ENCODE measurements at places on chromosomes 7 and 10.

DNA sequence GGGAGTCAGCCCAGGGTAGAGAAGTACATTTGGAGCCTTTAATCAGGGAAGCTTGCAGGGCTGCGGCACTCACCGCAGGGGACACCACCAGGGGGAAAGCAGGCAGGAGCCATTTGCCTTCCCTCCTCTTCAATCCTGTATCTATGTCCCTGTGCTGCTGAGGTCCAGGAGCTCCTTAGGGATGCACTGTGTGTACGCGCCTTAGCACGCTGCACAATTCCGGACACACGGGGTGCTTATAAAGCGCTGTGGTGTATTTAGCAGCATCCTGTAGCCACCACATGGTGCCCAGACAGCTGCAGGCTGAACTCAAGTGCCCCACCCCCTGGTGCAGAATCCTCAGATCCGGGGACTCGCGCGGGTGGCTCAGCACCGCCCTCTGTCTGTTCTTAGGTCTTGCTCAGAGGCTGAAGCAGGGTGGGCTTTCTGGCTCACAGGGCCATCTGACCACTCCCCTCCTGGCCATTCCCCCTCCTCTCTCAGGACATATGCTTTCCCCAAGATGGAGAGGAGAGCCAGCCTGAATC is 421.4 kb downstream of the SDK1 start:
- DNase-seq = no peak

DNA sequence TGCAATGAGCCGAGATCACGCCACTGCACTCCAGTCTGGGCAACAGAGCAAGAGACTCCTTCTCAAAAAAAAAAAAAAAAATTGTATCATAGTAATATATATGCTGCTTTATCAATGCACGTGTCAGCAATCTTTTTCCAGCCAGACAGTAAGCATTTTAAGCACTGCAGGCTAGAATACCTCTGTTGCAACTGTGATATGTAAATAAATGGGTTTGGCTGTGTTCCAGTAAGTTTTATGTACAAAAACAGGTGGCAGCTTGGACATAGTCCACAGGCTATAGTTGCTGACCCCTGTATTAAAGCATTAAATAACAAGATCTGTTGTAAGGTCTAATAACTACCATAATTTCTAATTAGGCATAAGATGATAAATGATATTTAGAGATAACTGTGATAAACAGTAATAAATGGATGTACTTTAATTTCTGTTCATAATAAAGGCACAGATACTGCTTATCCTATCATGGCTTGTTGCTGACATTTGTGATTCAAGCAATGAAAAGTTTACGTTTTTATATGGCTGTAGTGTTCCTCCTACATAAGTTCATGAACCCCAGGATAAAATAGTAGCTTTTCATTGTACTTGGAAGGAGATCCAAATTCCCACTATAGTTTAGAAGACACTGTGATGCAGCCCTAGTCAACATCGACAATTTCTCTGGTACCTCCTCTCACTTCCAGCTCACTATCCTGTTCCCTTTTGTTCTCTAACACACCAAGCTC is 161.4 kb downstream of the ELMO1 start:
- no peak for DNase-seq

GRCh38 chr7:46707973-46708372 is 786.9 kb upstream of the IGFBP3 start:
- no peak for DNase-seq

DNA sequence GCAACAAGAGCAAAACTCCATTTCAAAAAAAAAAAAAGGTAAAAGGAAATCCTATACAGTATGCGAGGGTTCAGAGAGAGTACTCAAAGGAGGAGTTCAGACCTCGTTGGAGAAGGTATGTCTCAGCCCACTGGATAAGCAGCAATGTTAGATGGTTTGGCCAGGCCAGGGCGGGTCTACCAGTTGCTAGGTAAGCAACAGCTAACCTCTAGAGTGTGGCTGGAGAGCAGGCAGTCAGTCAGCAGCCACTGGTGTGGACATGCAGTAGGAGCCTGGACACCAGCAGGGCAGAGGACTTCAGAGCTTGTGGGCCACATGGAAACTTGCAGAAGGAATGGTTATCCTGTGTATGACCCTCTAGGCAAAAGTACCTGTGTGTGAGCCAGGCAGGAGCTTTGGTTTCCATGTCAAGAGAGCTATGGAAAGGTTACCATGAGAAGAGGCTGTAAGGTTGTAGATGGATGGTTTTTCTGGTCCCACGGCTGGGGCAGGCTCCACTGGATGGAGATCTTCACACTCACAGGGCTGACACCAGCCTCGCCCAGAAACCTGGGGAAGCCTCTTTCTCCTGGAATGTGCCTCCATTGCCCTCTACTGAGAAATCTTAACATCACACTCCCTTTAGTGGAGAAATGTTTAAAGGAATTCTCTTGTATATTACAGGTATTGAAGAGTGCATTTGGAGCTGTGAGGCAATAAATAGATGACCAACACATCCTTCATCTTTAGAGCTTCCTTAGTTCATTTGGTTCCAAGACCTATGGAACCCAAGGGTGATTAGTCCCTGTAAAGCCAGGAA is 63.6 kb downstream of the CCDC186 start:
- DNase-seq = no peak

DNA sequence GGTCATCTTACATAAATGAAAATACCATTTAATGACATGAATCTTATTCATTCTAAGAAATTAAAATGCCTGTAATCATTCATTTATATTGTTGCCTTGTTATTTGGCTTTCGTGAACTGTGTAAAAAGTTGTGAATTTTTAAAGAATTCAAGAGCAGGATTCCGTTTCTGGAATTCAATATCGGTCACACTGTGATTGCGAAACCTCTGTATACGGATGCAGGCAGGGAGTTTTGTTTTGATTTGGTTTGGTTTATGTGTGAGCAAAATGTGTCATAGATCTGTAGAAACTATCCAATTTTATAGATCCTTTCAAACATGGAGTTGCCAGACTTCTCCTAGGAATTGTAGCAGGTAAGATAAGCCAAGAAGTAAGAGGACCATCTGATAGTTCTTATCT is 441.4 kb downstream of the DPP6 start:
- DNase-seq = no peak

DNA sequence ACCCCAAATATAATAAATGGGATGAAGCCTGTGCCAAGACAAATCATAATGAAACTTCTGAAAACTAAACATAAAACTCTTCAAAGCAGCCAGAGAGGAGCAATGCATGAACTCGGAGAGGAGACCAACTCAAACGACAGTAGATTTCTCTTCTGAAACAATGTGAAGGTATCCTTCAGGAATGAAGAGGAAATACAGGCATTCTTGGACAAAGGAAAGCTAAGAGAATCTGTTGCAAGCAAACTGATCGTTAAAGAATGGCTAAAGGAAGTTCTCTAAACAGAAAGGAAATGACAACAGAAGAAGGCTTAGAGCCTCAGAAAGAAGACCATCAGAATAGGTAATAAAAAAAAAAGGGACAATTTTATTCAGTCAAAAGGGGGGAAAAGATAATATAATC is 6.6 kb downstream of the GNA12 start:
- no peak for DNase-seq

DNA sequence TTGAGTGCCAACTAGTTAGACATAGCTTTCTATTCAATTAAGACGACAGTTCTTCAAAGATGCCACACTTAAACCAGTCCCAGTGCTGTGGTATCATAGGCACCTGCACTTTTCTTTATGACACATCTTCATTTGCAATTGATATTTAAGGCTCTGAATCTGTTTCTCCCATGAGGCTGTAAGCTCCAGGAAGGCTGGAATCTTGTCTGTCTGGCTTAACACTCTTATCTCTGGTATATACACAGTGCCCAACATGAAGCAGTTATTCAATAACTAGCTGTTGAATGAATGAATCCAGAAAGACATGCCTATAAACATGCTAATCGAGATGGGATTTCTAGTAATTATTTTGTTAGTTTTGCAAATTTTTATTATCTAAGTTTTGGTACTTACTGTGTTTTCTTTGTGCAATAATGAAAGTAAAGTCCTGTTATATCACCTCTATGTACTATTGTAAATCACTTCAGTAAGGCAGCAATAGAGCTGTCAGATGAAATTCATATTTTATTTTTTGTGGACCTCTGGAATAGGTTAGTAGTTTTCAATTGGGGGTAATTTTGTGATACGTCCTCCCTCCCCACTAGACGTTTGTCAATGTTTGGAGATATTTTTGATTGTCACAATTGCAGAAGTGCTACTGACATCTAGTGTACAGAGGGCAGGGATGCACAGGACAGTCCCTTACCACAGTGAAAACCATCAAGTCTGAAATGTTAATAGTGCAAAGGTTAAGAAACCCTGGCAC is 51.3 kb upstream of the STEAP4 start:
- no peak for DNase-seq

DNA sequence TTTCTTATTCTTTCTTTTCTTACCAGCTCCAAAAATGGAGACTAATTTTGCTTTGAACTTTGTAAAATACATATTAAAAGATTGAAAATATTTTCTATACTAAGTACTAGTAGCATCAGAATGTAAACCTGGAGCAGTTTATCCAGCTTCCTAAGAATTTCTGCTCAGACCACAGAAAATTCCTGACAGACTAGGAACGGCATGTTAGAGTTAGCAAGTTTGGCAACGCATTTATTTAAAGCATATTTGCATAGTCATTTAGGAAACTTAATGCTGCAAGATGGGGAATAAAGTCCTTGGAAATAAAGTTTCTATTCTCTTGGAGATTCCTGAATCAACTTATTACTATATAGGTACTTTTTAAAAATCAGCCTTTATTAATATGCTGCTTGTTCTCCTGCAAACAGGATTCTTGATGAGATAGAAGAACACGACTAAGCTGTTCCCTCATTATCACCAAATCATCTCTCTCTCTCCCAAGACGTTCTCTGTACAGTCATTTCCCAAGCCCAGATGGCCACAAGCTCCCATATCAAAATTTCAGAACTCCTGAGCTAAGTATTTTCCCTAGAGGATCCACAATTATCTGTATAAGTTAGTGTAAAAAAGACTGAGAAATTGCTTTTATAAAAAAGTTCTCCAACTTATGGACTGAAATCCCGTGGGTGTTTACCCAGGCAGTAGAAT is 305.8 kb upstream of the NEBL start:
- DNase-seq = no peak

DNA sequence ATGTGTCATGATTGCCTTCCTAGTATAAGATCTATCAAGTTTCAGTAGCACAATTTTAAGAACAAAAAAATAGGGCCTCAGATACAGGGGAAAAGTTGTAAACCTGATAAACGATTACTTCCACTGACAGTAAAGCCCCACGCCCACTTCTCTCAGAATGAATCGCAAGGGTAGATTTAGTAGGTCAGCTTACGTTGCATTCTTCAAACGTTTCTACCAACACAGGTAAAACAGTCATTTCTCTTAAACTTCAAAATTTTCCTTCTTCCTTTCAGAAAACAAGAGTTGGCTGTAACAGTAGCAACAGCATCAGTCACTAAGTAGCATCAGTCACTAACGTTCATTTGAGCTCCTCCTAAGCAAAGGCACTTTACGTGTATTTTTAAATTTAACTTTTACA is 221.5 kb downstream of the ADAM12 start:
- no peak for DNase-seq

DNA sequence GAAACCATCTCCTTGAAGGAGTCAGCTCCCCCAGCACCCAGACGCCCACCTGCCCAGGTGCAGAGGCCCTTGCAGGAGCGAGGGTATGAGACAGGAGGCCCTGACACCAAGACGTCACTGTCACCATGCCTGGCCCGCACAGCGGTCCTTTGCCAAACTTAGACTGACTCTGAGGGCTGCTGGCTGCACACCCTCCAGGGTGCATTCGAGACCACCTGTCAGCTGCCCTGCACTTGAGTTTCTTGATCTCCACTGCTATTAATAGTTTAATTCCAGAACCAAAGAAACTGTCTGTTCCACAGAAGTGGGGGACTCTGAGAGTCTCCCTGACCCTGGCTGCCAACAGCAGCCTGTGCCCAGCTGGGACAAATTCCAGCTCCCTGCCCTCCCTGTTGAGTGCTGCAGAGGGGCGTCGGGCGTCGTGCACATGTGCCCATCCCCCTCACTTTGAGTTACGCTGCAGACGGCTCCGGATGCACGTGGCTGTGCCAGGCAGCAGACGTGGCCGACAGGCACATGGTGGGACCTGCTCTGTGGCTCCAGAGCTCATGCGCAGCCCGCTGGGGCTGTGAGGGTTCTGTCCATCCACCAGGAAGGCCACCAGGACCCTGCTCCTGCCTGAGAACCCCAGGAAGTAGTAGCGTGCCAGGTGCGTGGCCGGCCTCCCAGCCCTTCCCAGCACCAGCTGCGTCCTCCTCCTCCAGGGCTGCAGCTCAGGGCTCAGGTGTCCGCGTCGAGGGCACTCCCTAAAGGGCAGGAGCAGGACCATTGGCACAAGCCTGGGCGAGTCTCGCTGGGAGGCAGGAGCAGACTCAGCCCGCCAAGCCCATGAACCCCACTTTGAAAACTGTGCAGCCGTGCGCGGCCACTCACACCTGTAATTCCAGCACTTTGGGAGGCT is 24.8 kb downstream of the ELFN1 start:
- no peak for DNase-seq

DNA sequence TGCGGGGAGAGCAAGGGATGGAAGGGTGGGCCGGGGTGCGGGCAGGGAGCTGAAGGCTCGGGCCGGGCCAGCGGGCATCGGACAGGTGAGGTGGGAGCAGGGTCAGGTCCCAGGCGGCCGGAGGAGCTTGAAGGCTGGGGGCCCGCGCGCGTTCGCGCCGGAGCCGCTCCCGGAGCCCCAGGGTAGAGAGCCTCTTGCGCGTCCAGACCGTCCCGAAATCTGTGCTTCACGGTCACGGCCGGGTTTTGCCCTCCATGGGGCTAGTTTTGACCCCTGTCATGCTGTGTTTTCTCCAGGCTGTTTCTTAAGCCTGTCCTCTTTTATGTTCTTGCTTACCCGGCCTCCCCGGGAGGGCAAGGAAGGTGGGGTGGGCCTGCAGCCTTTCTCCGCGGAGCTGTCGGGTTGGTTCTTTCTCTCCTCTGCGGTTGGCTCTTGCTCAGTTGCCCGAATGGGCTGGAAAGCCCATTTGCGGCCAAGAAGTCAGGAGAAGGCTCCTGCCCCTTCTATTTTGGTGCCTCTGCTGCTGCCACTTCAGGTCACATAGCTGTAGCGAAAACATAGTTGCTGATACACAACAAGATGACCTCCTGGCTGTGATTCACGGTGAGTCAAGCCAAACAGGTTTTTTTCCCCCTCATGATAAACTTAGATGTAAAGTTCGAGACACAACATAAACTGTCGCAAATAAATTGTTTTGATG is 650 bp downstream of the UBE2D1 start:
- DNase-seq = no peak

GRCh38 chr10:58409956-58410610 is 24.9 kb downstream of the TFAM start:
- no peak for DNase-seq

DNA sequence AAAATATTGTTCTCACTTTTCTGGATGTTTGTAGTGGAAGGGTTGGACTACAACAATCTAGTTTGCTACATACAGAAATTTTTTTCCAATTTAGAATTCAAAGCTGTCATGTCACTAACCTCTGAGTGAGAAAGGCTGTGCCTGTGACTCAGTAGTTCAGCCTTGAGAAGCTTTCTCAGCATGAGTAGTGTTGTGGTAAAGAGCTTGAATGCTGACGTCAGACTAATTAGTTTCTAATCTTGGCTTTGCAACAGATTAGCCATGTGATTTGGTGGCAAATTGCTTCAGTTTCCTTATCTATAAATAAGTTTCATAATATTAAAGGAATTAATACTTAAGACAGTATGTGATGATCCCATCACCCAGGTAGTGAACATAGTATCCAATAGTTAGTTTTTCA is 83.8 kb downstream of the ABCA13 start:
- no peak for DNase-seq

- DNase-seq = no peak
Observed at GRCh38 chr7:123131140-123131539, 68.6 kb downstream of the SLC13A1 start.

GRCh38 chr7:111561654-111561903 is 713 bp downstream of the IMMP2L start:
- no peak for DNase-seq

All from stimulated activated CD8-positive, alpha-beta memory T cell treated with anti-CD3 and anti-CD28 coated beads, Interleukin-4, amount 100 ng/mL, for 4 hours (primary cell).